GM23248 (cell line): ENCODE measurements at places on chromosomes 1 and 21.

DNA sequence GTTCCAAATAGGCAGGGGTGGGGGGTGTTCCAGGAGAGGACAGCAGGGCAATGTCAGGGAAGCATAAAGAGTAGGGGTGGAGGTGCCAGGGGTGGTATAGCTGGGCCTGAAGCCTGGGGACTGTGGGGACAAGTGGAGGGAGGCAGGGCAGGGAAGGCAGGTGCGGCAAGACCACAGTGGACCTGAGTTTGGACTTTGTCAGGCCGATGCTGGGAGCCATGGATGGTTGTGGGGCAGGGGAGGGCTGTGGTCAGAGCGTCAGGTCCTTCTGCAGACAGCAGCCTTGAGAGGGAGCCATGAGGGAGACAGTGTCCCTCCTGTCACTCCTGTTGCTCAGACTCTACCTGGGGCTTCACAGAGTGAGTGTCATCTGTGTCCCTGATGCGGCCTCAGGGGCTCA lies 320.3 kb downstream of the PTPRU start:
- H3K36me3 ChIP-seq: no peaks in the 10 kb centered on the region
- no peak overlapping the region for H3K27ac ChIP-seq
- no peaks in the 10 kb centered on the region for H3K4me1 ChIP-seq
- no peak for DNase-seq
- no peak overlapping the region for H3K4me3 ChIP-seq

- H3K27ac ChIP-seq: no peak overlapping the region
- no peak overlapping the region for H3K4me3 ChIP-seq
- H3K4me1 ChIP-seq: no peaks in the 10 kb centered on the region
- H3K36me3 ChIP-seq: no peaks in the 10 kb centered on the region
- H3K27me3 ChIP-seq: peaks cover 29% of the 10 kb centered on the region
These were observed 34.0 kb downstream of the ZNF691 start for GRCh38 chr1:42880384-42880783.

GRCh38 chr1:77319036-77319705 lies 37.4 kb downstream of the AK5 start:
- peaks cover 70% of the 10 kb centered on the region for H3K4me1 ChIP-seq
- DNase-seq: peak; percentile 80
- peak overlapping the region; percentile 17; the same call in 1 of the 2 replicates for H3K4me3 ChIP-seq
- H3K36me3 ChIP-seq: no peaks in the 10 kb centered on the region
- H3K27ac ChIP-seq: peak overlapping the region; percentile 70

DNA sequence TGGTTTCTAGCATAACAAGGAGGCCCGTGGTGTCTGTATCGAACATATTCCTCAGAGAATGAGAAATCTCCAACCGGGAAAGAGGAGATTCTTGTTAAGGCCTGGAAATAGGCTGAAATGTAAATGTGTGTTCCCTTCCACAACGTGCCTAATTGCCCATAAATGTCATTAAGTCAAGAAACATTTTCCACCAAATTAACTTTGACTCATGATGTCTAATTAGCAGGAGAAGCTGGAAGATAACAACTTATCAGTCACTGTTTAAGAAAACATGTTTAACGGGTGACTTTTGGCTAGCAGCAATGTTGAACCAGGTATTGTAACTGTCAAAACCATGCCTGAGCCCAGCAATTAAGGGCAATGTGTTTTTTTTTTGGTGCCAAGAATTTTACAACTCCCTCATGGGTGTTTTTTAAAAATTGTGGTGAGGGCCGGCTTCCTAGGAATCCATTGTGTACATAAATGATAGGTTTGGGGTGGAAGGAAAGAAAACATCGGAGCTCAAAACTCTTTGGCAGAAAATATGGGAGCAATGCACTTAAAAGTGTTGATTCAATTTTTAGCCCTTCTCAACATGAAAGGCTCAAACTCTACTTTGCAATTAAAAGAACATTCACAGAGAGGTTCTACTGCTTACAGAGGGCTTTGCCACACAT lies 67.0 kb downstream of the OLIG1 start:
- no peak for DNase-seq
- H3K36me3 ChIP-seq: no peaks in the 10 kb centered on the region
- H3K27me3 ChIP-seq: peaks cover 54% of the 10 kb centered on the region
- no peak overlapping the region for H3K27ac ChIP-seq

DNA sequence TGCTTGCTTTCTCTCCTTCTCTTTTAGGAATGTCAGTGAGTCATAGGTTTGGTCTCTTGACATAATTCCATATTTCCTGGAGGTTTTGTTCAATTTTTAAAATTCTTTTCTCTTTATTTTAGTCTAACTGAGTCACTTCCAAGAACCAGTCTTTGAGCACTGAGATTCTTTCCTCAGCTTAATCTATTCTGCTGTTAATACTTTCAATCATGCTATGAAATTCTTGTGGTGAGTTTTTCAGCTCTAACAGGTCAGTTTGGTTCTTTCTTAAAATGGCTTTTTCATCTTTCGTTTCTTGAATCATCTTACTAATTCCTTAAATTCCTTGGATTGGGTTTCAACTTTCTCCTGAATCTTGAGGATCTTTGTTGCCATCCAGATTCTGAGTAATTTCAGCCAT lies 321.0 kb downstream of the PTBP2 start:
- H3K36me3 ChIP-seq: no peaks in the 10 kb centered on the region
- H3K4me1 ChIP-seq: no peaks in the 10 kb centered on the region
- H3K4me3 ChIP-seq: no peak overlapping the region
- no peaks in the 10 kb centered on the region for H3K27me3 ChIP-seq
- peak; percentile 29 for DNase-seq
- H3K27ac ChIP-seq: no peak overlapping the region

- H3K4me1 ChIP-seq: peaks cover 20% of the 10 kb centered on the region
- DNase-seq: no peak
- H3K36me3 ChIP-seq: peaks cover 14% of the 10 kb centered on the region; the same call in 1 of the 2 replicates
- H3K4me3 ChIP-seq: no peak overlapping the region
- H3K27me3 ChIP-seq: no peaks in the 10 kb centered on the region
- no peak overlapping the region for H3K27ac ChIP-seq
These were observed 43.3 kb upstream of the KCNQ4 start for GRCh38 chr1:40740039-40740996.

GRCh38 chr1:217115404-217116380 lies 392.5 kb upstream of the ESRRG start:
- H3K36me3 ChIP-seq: no peaks in the 10 kb centered on the region
- no peaks in the 10 kb centered on the region for H3K4me1 ChIP-seq
- no peaks in the 10 kb centered on the region; the same call in 1 of the 2 replicates for H3K27me3 ChIP-seq
- no peak overlapping the region for H3K27ac ChIP-seq

DNA sequence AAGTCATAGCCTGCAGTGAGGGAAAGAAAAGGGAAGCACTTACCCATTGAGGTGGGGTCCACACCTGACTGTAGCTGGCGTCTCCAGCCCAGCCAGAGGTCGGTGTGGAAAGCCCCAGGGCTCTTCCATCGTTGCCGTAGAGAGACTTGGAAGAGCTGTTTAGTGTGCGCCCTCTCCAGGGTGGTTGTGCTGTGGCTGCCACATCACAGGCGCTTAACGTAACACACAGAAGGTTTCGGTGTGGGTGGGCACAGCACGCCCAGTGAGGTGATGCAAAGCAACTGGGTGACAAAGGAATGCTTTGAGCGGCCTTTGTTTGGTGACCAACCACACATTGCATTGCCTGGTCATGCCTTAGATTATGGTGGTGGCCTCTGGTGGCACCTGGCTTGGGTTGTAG lies 36.8 kb upstream of the KIF1B start:
- H3K4me1 ChIP-seq: peaks cover under 1% of the 10 kb centered on the region; the same call in 1 of the 2 replicates
- no peak overlapping the region for H3K27ac ChIP-seq
- H3K27me3 ChIP-seq: no peaks in the 10 kb centered on the region
- H3K36me3 ChIP-seq: peaks cover 17% of the 10 kb centered on the region; the same call in 1 of the 2 replicates
- no peak for DNase-seq
- no peak overlapping the region for H3K4me3 ChIP-seq

- no peak for DNase-seq
- H3K27me3 ChIP-seq: peaks cover 48% of the 10 kb centered on the region
- no peaks in the 10 kb centered on the region for H3K36me3 ChIP-seq
- H3K4me3 ChIP-seq: no peak overlapping the region
- H3K4me1 ChIP-seq: no peaks in the 10 kb centered on the region
- no peak overlapping the region for H3K27ac ChIP-seq
These were observed 57.2 kb downstream of the CDK18 start for GRCh38 chr1:205561501-205562203.

- no peaks in the 10 kb centered on the region for H3K27me3 ChIP-seq
- peaks cover 9% of the 10 kb centered on the region for H3K4me1 ChIP-seq
- H3K36me3 ChIP-seq: peaks cover 41% of the 10 kb centered on the region
- no peak overlapping the region for H3K27ac ChIP-seq
- no peak for DNase-seq
- H3K4me3 ChIP-seq: no peak overlapping the region
These were observed 54.0 kb downstream of the LTN1 start for GRCh38 chr21:28938726-28939125.

GRCh38 chr1:152148981-152149380 lies 10.0 kb downstream of the RPTN start:
- H3K36me3 ChIP-seq: no peaks in the 10 kb centered on the region
- H3K4me1 ChIP-seq: peaks cover 9% of the 10 kb centered on the region; the same call in 1 of the 2 replicates
- DNase-seq: peak; percentile 53
- H3K27me3 ChIP-seq: no peaks in the 10 kb centered on the region; the same call in 1 of the 2 replicates

GRCh38 chr1:243982447-243983018 lies 68.5 kb upstream of the ZBTB18 start:
- no peaks in the 10 kb centered on the region for H3K4me1 ChIP-seq
- no peaks in the 10 kb centered on the region for H3K36me3 ChIP-seq
- no peak for DNase-seq
- peaks cover 44% of the 10 kb centered on the region for H3K27me3 ChIP-seq
- no peak overlapping the region for H3K27ac ChIP-seq

DNA sequence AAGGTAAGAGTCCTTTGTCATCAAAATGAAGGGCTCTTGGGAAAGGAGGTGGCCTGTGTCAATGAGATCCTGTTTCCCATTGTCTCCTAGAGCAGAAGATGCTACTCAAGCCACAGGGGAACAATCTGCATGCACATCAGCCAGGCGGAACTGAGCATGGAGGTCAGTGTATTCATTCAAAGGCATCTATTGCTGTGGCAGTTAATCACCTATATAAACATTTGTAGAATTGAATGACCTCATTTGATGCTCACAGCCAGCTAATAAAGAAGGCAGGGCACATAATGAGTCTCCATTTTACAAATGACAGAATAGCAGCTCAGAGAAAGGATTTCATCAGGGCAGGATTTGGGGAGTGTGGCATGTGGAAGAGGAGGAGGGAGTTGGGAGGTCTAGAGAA lies 5.7 kb upstream of the FYB2 start:
- H3K4me1 ChIP-seq: no peaks in the 10 kb centered on the region
- no peak overlapping the region for H3K4me3 ChIP-seq
- H3K36me3 ChIP-seq: no peaks in the 10 kb centered on the region
- no peaks in the 10 kb centered on the region for H3K27me3 ChIP-seq
- no peak overlapping the region for H3K27ac ChIP-seq

- no peak overlapping the region for H3K27ac ChIP-seq
- no peak overlapping the region for H3K4me3 ChIP-seq
- peak; percentile 66 for DNase-seq
- H3K27me3 ChIP-seq: peaks cover 39% of the 10 kb centered on the region
These were observed 19.2 kb downstream of the CRCT1 start for GRCh38 chr1:152533327-152533938.

DNA sequence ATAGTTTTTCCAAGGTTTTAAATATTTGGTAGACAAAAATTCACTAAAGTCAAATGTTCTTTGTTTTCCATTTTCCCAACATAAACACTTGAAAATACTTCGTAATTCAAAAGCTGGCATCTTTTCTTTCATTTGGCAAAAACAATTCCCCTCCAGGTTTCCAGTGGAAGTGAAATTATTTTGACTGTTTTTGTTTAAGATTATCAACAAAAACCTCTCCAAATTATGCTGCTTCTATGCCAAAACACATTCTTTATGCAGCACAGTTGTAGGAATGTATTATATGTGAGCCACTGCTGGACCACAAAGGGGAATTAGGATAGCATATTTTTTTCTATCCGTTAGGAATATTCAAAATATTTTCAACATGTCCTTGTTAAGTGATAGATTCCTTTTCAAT lies 44.1 kb downstream of the SLC5A9 start:
- no peaks in the 10 kb centered on the region for H3K4me1 ChIP-seq
- no peak overlapping the region for H3K27ac ChIP-seq
- H3K27me3 ChIP-seq: no peaks in the 10 kb centered on the region
- DNase-seq: no peak
- H3K36me3 ChIP-seq: no peaks in the 10 kb centered on the region

DNA sequence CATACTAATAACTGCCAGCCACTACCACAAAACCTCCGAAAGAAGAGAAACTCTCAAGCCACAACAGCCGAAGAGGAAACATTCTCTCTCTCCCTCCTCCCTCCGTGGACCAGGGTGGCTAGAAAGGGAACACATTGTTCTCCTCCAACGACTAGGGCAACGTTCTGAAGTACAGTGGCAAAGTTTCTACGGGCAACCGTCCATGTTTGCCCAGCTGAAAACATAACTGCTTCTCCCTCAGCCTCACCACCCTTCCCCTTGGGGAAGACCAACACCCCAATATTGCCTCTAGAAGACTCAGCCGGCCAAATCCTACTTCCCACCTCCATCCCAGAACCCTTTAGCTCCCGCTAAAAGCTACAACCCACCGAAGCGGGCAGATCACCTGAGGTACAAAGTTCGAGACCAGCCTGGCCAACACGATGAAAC lies 2.0 kb downstream of the GLUL start:
- H3K36me3 ChIP-seq: peaks cover 38% of the 10 kb centered on the region
- peaks cover 9% of the 10 kb centered on the region for H3K4me1 ChIP-seq
- peak overlapping the region; percentile 95 for H3K4me3 ChIP-seq
- DNase-seq: peak; percentile 40
- H3K27me3 ChIP-seq: no peaks in the 10 kb centered on the region
- H3K27ac ChIP-seq: no peak overlapping the region

GRCh38 chr1:65247419-65248359 lies 61.7 kb upstream of the DNAJC6 start:
- H3K4me1 ChIP-seq: peaks cover 13% of the 10 kb centered on the region
- peak overlapping the region; percentile 90 for H3K27ac ChIP-seq
- peak overlapping the region; percentile 21; the same call in 1 of the 2 replicates for H3K4me3 ChIP-seq
- no peaks in the 10 kb centered on the region for H3K27me3 ChIP-seq
- H3K36me3 ChIP-seq: no peaks in the 10 kb centered on the region

DNA sequence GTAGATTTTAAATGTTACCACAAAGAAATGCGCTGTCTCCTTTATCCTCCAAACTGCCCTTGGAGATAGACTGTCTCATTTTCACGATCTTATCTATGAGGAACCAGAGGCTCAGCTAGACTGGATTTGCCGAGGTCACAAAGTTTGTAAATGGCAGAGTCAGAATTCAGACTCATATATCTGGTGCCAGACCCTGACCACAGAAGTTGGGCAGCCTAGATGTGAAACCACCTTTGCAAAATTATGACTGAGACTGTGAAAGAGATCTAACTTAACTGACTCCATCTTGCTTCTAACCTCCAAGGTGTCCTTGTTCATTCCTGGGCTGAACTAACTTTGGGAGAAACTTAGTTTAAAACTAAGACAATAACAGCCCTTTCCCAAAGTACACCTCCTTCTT lies 14.1 kb downstream of the CNR2 start:
- no peaks in the 10 kb centered on the region for H3K4me1 ChIP-seq
- DNase-seq: no peak
- H3K27ac ChIP-seq: no peak overlapping the region
- no peak overlapping the region for H3K4me3 ChIP-seq

DNA sequence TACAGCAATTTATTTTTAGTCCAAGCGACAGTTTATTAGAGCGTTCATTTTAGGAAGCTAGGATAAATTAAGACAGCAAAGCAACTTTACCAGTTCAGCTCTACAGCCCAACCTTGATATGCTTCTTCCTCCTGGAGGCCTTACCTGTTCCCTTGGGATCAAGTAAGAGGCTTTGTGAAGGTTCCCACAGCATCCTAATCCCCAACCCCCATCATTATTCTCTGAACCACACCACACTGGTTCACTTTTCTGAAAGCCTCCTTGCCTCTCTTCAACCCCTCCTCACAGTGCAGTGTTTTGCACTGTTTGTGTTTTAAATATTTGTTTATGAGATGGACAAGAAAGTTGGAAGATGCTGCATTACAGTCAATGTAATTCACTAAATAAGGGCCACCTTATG lies 126.3 kb upstream of the CXADR start:
- no peaks in the 10 kb centered on the region for H3K4me1 ChIP-seq
- no peaks in the 10 kb centered on the region for H3K27me3 ChIP-seq
- no peaks in the 10 kb centered on the region for H3K36me3 ChIP-seq
- H3K4me3 ChIP-seq: no peak overlapping the region
